Breast epithelium (tissue), 4 donors: ENCODE measurements at places on chromosomes 3 and 15. TPM values are rescaled to one million over a fixed set of nuclear protein-coding genes. Genes with fewer than 3 reads are reported as not detected.

Gene MEF2A
- 77.6 TPM for total RNA-seq

Gene SQOR
- total RNA-seq, result 91.1 TPM

Gene P2RY1
- 10.9 TPM for total RNA-seq

Gene RSL24D1
- 92.4 TPM for total RNA-seq

Gene LMAN1L
- not detected for total RNA-seq

Gene RLBP1
- not detected for total RNA-seq

Gene WDR93
- total RNA-seq, result 1.0 TPM

Gene BCHE
- total RNA-seq, result 27.1 TPM

Gene APOD
- total RNA-seq, result 651 TPM

Gene ALPK3
- 2.6 TPM for total RNA-seq

Gene KLHL40
- not detected for total RNA-seq

Gene PPP2R3A
- 20.6 TPM for total RNA-seq

Gene LSMEM2
- not detected for total RNA-seq
